Brain (organoid and tissue), 16 donors: ENCODE measurements at places on chromosomes 7 and 10. TPM values are rescaled to one million over a fixed set of nuclear protein-coding genes. Genes with fewer than 3 reads are reported as not detected.

DNA sequence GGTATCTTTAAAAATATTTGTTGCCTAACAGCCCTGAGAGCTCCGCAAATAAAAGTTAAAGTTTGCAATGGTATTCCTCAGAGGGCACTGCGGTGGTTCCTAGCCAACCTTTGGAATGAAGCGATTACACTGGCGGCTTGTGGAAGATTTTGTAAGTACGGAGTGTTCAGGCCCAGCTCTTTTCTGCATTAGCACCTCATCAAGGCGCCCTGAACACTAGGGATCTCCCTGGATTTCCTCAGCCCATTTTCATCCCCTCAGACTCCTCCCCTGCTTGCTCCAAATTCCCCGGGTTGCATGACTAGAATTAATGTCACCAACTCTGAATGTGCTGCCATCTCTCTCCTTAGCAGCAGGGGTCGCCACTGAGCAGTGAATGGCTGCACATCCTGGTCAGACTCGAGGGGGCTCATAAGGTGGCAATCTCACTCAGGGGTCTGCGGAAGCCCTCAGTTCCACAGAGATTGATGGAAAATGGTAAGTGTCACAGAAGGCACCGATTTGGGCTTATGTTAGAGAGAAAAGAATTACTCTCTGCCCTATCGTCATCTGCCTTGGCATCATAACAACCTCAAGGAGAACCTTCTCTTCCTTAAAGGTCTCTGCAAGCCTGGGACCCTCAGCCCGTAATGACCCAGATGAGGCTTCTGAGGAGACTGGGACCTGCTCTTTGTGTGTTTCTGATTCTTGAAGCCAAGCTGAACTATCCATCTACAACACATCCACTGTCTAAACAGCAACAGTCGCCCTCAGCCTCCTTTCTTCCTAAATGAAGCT lies 262.8 kb upstream of the AOAH start:
- peak; percentile 85 for DNase-seq

GRCh38 chr7:95430864-95431263 lies 4.0 kb downstream of the PON2 start:
- no peak for DNase-seq

The NKX2-3 gene
- not detected for polyA plus RNA-seq

The GIMAP5 gene
- 8.7 TPM for polyA plus RNA-seq

The NRF1 gene
- polyA plus RNA-seq: 16.9 TPM
